CD4-positive, alpha-beta T cell treated with Interleukin-4 for 4 hours (primary cell): ENCODE measurements at places on chromosomes 4 and X.

- no peak for DNase-seq
These were observed 9.8 kb downstream of the AADAT start for GRCh38 chr4:170079981-170080380.

- no peak for DNase-seq
These were observed 3.0 kb downstream of the GRIPAP1 start for GRCh38 chrX:48999030-48999429.

DNA sequence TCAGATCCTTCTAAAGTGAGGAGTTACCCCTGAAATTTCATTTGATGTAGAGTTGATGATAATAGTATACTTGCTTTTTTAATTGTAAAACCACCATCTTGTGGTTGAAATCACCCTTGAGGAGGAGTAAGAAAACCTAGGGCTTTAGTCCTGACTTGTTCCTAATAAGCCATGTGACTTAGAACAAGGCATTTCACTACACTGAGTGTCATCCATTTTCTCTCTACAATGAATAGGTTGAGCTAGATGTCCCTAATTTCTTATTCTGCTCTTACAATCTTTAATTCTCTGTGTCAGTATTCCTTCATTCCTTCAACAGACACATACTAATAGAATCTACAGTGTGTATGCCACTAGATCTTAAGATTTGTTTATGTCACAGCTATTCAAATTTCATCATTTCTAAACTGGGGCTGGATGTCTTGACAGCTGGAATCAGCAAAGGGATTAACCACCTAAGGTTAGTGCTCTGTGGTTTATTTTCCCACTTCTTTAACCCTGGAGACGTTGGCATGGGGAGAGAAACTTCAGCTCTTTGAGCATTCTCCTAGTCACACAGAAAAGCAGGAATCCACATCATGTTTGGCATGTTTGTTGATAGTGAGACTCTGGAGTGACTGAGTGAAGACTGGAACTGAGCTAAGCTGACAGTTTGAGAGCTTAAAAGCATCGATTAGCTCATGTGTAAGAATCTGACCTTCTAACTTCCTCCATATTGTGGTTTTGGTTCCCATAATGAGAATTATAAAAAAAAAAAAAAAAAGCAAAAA lies 246.3 kb downstream of the NDST4 start:
- no peak for DNase-seq

DNA sequence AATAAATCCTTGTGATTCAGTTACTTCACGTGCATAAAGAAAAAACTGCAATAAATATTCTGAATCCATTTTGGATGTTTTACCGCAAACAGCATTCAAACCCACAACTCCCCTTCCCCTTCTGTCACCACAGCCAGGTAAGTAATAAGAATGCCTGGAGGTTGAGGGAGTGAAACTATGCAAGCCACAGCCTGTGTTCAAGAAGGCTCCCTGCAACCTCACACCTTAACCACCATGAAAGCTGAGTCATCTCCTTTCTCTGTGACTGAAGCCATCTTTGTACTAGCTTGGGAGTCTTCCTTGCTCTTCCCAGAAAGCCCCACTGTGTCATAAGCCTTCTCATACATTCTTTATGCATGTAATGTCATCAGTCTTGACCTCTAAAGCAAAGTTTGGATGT lies 297.0 kb upstream of the PUDP start:
- DNase-seq, result no peak

DNA sequence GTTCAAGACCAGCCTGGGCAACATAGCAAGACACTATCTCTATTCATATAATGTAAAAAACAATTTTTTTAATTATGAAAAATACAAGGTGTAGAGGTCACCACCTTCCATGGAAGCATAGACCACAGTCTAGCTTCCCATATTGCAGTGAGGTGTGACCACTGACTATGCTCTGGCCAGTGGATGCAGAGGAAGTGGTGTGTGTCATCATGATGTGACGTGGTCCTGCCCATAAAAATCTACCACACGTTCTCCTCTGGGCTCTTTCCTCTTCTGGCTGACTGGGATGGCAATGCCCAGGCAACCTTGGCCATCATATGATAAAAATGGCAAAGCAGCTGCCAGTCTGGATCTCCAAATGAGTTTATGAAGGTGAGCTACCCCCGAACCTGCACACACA lies 65.7 kb downstream of the RBM47 start:
- no peak for DNase-seq

GRCh38 chr4:105386012-105386411 lies 87.8 kb downstream of the PPA2 start:
- no peak for DNase-seq

DNA sequence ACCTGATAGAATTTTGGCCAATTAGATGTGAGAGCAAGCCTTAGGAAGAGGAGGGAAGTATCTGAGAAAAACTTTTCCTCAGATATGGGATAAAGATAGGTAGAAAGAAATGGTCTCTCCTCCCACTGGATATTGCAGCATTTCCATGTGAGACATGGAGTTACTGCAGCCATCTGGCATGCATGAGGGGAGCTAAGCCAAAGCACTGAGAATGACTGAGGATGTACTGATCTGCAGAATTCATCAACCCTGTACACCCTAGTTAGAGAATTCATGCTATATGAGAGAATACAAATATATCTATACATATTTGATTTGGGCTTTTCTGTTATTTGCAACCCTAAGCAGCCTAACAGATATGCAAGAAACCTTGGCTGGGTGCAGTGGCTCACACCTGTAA lies 52.5 kb upstream of the RPL34 start:
- DNase-seq, result no peak

DNA sequence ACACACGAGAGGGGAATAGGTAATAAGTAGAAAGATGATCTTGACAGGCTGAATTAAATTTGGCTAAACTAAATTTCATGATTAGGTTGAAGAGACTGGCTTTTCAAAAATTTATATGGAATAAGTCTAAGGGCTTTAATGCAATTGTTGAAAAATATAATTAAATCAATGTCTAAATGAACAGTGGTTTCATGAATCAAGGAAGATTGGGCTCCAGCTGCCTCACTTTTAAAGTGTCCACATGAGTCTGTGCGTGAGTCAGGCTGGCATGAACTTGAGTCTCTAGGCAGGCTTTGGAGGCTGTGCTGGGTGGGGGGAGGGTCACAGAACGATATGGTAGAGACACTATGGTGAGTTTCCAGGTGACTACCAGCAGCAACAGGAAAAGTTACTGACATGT lies 111.9 kb downstream of the SORBS2 start:
- no peak for DNase-seq

GRCh38 chr4:183903021-183903760 lies 1.9 kb upstream of the STOX2 start:
- DNase-seq, result no peak

GRCh38 chr4:152594978-152595925 lies 59.4 kb upstream of the FBXW7 start:
- DNase-seq, result no peak

- no peak for DNase-seq
These were observed 28.6 kb downstream of the SLC16A2 start for GRCh38 chrX:74449937-74450330.

- DNase-seq, result no peak
These were observed 120.0 kb upstream of the SHISA3 start for GRCh38 chr4:42277291-42277690.

DNA sequence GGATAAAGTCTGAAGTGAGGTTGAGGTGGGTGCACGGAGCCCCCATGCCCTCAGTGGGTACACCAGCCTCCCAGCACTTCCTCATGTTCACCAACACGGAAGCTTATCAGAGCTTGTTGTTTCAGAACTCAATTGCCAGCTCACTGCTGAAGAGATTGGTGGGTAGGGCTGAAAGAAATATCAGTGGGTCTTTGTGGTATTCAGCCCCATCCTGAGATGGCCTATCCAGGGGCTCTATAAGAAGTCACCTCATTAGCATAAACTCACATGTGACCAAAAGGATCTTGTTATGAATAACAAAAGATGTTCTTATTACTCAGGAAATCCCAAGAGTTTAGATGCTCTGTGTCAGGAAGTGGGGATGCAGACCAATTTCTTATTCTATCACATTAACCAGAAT lies 177.3 kb downstream of the ARHGAP10 start:
- no peak for DNase-seq

GRCh38 chrX:48897157-48897624 lies 377 bp downstream of the TIMM17B start:
- DNase-seq, result peak; percentile 60

DNA sequence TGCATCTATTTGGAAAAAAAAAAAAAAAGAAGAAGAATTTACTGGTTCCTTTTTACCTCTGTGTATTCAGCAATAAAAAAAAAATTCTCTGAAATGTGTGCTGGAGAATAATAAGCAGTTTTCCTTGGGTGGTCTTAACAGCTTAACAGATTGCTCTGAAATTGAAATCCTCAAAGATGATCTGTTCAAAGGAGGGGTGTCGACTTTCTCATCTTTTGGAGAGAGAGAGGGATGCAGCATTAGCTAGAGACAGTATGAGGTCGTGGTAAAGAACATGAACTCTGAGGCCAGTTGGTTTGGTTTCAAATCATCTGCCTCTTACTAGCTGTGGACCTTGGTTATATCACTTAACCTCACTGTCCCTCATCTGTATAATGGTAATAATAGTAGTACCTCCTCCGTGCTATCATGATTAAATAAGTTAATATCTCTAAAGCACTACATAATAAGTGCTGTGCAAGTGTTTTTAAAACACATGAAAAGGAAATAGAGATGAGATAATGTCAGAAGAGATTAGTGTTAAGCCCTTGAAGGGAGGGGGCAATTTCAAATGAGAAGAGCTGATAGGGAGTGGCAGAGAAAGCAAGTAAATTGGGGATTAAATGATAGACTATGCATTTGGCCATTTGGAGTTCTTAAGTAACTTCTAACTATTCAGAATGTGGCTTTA lies 109.9 kb upstream of the LIMCH1 start:
- DNase-seq, result no peak

DNA sequence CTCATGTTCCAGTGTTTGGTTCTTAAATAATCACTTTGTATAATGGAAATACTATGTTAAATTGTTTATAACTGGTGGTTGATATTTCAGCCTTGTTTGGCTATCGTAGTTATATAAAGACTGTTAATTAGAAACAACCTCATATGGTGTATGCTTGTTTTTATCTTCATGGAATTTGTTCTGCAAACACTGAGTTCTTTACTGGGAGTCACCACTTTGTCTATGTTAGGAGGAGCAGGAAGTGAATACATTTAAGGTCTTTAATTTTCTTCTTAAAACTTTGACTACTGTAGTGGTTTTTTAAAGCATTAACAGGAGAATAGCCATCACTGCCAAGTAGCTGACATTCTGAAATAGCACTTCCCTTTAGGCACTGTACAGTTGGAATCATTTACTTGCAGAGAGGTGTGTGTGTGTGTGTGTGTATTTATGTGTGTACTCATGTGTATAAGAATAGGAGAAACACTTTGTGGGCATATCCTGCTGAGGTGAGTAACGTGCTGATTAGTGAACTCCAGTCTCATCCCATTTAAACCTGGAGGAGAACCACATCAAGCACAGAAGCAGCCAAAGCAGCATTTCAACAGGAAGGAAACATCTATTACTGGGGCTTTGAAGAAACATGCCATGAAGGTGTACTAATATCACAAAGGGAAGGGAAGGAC lies 37.8 kb downstream of the TET2 start:
- no peak for DNase-seq

DNA sequence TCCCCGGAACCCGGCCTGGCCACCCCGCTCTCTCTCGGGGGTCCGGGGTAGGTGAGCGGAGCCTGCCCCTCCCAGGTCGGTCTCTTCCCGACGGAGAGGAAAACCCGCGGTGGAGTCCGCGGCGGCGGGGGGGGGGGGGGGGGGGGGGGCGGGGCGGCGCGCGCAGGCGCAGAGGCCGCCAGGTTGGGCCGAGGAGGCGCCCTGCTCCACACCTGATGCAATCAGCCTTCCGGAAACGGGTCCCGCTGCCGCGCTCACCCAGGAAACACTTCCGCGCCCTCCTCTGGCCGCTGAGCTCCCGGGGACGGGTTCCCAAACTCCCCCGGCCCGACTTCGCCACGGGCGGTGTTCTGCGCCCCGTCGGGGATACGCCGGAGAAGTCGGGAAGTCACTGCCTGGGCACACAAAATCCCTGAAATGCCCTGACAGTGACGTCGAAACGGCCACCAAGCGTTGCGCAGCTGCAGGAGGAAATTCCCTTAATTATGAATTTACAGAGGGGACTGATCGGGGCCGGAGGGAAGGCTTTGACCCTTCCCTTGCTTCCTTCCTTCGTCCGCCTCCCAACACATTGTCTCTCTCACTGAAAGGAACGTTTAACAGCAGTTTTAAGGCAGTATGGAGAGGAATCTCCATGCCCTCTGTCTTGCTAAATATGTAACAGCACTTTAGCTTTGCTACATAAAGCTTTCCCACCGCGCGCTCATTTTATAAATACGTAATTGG lies 2.1 kb upstream of the APBB2 start:
- no peak for DNase-seq

DNA sequence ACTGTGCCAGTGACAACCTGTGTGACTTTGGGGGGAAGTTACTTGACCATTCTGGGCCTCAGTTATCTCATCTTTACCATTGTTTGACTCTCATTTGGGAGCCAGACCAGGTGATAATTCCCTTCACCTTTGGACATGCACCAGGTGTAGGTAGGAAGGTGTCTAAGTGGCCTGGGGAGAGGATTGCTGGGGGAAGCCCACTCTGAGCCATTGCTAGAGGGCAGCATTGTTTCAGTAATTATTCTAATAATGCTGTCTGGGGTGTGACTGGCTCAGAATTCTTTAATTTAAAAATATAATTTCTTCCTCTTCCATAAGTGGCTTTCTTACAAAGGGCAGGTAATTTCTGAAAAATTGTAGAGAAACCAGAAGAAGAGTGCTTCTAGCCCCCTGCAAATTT lies 104.3 kb downstream of the RTL9 start:
- DNase-seq, result no peak

- DNase-seq, result no peak
These were observed 76.1 kb upstream of the PNPLA4 start for GRCh38 chrX:8003147-8003883.

DNA sequence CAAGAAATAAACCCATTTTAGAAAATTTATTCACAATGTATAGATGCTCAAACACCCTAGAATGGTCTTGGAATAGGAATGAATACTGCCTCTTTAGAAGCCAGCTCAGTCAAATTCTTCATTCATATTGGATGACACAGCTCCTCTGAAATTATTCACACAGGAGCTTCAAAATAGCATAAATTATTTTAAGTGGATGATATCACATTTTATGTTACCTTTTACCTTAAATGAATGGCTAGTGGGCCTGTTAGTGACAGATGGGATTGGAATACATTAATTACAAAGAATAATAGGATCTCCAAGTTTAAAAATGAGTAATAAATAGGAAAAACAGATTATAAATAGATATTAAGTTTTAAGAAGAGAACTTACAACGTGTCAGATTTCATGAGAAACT lies 184.4 kb downstream of the GABRB1 start:
- DNase-seq, result no peak

DNA sequence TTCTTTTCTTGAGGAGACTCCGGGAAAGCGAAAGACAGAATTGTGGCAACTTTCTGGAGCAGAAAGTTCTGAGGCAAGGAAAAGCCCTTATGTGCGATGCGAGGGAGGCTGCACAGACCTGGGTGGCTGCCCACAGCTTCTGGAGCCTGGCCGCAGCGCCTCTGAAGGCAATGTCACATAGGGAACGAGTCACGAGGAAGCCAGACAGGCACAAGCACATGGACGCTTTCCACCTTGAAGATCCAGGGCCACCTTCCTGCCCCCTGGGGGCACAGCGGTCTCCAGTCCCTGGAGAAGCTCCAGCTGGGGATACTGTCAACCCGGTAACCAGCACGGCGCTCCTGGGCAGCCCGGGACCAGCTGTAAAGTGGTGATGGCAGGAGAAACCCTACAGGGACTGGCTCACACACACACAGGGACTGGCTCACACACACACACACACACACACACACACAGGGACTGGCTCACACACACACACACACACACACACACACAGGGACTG lies 69.8 kb downstream of the MTNR1A start:
- no peak for DNase-seq

- no peak for DNase-seq
These were observed 156.5 kb upstream of the ETNPPL start for GRCh38 chr4:108919226-108919893.
